ENCODE measurements at places on chromosomes 5 and 9.

GRCh38 chr5:6829150-6829784 is 116.0 kb downstream of the TENT4A start:
- no peak for DNase-seq

DNA sequence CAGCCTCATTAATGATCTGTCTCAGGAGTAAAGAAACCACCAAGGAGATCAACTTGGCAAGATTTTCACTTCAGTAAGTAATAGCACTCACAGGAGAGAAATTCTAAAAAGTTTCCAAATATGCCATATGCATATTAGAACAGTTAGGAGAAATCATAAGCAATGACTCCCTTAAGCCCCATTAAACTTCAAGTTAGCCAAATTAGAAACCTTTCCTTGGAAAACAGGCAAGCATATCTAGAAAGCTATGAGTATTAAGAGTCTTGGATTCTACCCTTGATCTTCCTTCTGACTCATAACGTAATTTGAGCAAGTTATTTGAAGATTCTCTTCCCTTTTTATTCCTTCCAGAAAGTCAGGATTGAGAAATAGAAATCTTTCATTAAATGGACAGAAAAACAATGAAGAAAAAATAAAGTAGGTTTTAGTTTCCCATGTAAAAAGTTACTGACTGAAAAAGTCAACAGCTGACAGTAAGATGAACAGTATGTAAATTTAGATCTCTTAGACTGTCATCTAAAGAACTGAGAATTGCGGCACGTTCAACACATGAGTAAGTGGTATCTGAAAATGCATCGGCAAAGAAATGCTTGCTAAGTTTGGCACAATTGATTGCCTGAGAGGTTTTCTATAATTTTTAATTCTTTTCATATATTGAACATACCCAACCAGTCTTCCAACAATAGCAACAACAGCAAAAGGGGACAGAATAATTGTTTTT is 565.7 kb upstream of the FTMT start:
- no peak for DNase-seq

- DNase-seq = no peak
Observed at GRCh38 chr9:785997-786396, 55.5 kb upstream of the DMRT1 start.

- DNase-seq = peak; percentile 75
Observed at GRCh38 chr9:2087500-2088313, 72.6 kb downstream of the SMARCA2 start.

GRCh38 chr5:155275222-155275621 is 261.7 kb downstream of the KIF4B start:
- DNase-seq = no peak

DNA sequence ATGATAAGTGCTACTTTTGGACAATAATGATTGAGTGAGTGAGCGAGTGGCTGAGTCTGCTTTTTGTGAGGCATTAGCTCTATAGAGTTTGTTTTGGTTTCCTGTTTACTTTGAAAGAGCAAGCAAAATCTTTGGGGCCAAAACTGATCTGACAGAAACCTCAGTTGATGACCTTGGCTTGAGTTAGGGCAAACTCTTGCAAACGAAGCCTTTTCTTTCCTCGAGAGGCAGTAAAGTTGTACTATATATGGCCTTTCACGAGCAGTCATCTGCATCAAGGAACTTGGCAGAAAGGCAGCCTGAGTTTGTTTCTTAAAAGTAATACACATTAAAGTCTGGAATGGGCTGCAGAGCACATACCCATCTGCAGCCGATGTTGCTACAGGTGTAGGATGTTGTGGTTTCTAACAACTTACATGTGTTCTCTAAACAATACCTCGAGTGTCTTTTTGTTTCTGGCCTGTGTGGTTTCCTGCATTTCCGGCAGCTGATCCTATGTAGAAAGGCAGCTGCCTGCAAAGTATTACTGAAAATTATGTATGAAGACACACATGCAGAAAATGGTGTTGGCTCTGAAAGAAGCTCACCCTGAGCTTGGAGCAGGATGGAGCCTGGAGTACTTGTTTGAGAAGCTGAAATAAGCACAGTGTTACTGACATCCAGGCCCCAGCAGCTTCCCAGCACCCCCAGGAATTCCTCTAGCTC is 60.8 kb downstream of the FOXD1 start:
- no peak for DNase-seq
